ENCODE measurements at places on chromosomes 6 and 20. TPM values are rescaled to one million over a fixed set of nuclear protein-coding genes. Genes with fewer than 3 reads are reported as not detected.

Gene SIM1
- total RNA-seq, result not detected

Gene TUBB2B
- total RNA-seq, result 15.3 TPM

Gene IL17A
- total RNA-seq, result not detected

Gene ARFGEF3
- total RNA-seq, result 0.51 TPM

Gene LY6G6D
- total RNA-seq, result not detected

Gene TMEM74B
- 3.9 TPM for total RNA-seq

Gene VWA7
- 1.7 TPM for total RNA-seq

Gene RAMACL
- total RNA-seq, result 0.10 TPM

Gene RIPOR3
- total RNA-seq, result not detected

Gene QKI
- 33.7 TPM for total RNA-seq

Gene JAG1
- total RNA-seq, result 37.5 TPM

Gene SRMS
- total RNA-seq, result 0.12 TPM

Gene NTSR1
- total RNA-seq, result 0.10 TPM

Gene DLL1
- 0.33 TPM for total RNA-seq

Gene CYP24A1
- total RNA-seq, result 91.3 TPM

Gene CASS4
- total RNA-seq, result 0.12 TPM

Gene PDSS2
- 6.7 TPM for total RNA-seq

Gene MROH8
- 1.3 TPM for total RNA-seq

Gene WFDC10B
- not detected for total RNA-seq

Gene ETV7
- not detected for total RNA-seq

Measured in A549 treated with Hydrocortisone at 1 μM for 4 hours (cell line).